Neural crest cell (in vitro differentiated cells): ENCODE measurements at places on chromosomes 12 and 14.

- no peak for DNase-seq
Observed at GRCh38 chr14:41824441-41824840, 217.8 kb downstream of the LRFN5 start.

GRCh38 chr12:124524231-124524925 is 43.0 kb downstream of the NCOR2 start:
- no peak for DNase-seq

- no peak for DNase-seq
Observed at GRCh38 chr12:57129321-57129842, 1.1 kb downstream of the LRP1 start.

DNA sequence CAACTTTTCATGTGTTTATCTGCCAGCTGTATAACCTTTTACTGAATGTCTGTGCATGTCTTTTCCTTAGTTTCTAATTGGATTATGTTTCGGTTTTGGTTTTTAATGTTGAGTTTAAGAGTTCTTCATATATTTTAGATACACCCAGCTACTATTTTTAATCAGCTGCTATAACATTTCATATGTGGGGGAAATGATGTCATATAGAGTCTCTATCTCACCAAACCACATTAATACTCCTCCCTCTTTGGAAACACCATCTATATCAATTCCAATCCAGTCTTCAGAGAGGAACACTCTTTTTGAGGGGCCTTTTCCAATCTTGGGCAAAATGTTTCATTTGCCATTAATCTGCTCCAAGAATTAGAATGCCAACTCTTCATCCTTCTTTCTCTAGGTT is 28.5 kb upstream of the GCH1 start:
- no peak for DNase-seq

DNA sequence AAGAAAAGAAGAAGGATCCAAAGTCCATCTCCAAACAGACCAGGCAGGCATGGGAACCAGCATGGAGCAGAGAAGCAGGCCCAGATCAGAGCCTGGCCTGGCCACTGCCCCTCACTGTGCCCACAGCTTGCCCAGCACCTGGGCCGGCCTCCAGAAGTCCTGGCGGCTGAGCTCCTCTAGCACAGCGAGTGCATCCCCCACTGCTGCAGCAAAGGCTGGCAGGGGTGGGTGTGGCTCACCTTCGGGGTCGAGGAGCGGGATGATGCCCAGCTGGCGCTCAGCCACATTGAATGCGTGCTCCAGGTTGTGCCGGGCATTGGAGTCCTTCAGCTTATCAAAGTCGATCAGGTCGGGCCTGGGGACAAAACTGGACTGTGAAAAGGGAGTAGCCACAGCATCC is 78.7 kb downstream of the SPTB start:
- no peak for DNase-seq

DNA sequence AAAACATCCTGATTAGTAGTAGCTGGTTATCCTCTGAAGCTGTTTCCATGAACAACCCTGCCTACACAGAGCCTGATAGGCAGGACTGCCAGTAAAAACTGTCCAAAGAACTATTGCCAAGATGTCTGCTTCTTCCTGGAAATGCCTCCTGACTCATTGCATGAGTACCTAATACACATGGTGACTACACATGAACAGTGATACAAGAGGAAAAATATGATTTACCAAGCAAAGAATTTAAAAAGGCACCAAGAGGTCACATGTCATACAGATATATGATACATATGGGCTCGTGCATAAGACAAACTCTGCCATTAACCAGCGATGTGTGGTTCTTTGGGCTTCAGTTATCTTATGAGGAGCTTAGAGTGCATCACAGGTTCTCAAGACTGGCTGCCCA is 552.3 kb downstream of the SLC16A7 start:
- no peak for DNase-seq

DNA sequence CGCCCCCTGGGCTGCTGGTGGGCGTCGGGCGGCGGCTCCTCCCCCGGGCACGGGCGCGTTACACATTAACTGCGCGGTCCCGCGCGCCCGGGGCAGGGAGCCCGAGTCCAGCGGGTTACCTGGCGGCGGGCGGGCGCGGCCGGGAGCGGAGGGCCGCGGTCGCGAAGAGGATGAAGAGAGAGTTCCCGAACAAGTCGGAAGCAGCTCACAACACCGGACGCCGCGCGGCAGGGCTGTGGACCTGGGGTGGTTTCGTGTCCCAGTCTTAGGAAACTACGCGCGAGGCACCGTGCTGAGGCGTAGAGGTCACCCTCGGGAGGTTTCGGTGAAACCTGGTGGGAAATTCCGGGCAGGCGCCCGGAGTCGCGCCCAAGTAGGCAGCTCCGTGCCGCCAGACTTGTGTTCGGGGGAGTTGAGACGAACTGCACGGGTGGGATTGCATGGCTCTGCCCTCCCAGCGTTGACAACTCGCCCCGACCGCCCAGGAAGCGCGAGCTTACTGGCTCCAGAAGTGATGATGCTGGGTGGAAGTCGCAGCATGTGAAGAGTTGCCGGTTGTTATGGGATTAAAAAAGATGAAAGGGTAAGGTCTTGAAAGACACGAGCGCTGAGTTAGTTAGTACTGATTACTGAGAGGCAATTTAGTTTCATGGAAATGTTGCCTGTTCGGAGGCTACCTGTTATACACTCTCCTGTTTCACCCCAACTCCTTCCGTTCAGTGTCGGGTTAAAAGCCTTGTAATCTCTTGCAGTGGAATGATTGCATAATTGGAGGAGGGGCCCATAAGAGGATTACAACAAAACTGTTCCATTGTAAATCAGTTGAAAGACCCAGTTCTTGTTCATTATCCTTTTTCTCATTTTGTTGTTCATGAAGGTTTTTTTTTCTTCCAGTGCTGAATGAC is 879 bp downstream of the RAB3IP start:
- DNase-seq: peak; percentile 49

DNA sequence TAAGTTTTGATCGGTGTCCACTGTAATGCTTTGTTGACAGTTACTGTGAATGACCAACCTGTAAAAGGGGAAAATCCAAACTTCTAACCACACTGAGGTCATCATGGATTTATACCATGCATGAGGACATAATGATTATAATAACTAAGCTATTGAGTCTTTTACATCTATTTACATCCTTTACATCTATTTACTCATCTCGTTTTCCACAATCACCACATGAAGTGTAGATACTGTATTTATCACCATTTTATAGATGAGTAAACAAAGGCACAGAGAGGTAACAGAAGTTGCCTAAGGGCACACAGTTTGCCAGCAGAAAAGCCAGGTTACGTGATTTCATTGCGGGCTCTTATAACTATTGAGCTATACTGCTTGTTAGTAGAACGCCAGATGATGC is 27.9 kb upstream of the EID3 start:
- DNase-seq: no peak

GRCh38 chr14:24074625-24075484 is 3.5 kb downstream of the CPNE6 start:
- no peak for DNase-seq

GRCh38 chr12:4943067-4943937 is 33.6 kb downstream of the KCNA1 start:
- DNase-seq: no peak

- no peak for DNase-seq
Observed at GRCh38 chr14:37018571-37019240, 153.7 kb downstream of the SLC25A21 start.

DNA sequence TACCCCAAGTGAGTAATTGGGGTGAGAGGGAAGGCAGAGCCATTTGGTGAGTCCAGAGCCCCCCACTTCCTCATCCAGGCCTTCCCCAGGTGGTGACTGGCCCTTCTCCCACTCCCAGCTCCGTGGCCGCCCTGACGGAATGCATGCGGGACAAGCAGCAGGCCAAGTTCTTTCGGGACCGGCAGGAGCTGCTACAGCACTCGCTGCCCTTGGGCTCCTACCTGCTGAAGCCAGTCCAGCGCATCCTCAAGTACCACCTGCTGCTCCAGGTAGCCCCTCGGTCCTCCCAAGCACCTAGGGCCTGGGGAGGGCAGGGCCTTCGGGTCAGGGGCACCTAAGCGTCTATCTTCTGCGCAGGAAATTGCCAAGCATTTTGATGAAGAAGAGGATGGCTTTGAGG is 26.5 kb downstream of the PLEKHG3 start:
- DNase-seq: no peak

DNA sequence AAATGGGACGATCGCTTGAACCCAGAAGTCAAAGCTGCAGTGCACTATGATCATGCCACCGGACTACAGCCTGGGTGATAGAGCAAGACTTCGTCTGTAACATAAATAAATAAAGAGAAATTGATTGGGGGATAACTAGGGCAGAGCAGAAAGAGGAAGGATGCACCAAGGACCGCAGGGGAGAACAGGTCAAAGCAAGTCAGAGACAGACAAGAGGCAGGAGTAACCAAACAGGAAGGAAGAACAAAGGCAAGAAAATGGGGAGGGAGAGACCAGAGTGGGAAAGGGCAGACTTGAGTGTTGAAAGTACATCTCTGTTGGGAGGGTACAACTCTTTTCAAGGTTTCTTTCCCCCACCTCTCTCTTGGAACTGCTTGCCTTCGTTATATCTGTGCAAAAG is 50.8 kb upstream of the ELK3 start:
- DNase-seq: no peak

GRCh38 chr12:50120521-50120920 is 8.5 kb downstream of the COX14 start:
- no peak for DNase-seq

GRCh38 chr14:64193821-64194220 is 100.3 kb downstream of the ESR2 start:
- no peak for DNase-seq

- DNase-seq: no peak
Observed at GRCh38 chr12:25131270-25131669, 63.7 kb downstream of the DNAI7 start.

GRCh38 chr12:50620109-50620977 is 115.6 kb downstream of the DIP2B start:
- no peak for DNase-seq

GRCh38 chr14:72423957-72424356 is 469.9 kb downstream of the DPF3 start:
- no peak for DNase-seq

GRCh38 chr12:685388-685787 is 22.1 kb upstream of the NINJ2 start:
- DNase-seq: no peak

DNA sequence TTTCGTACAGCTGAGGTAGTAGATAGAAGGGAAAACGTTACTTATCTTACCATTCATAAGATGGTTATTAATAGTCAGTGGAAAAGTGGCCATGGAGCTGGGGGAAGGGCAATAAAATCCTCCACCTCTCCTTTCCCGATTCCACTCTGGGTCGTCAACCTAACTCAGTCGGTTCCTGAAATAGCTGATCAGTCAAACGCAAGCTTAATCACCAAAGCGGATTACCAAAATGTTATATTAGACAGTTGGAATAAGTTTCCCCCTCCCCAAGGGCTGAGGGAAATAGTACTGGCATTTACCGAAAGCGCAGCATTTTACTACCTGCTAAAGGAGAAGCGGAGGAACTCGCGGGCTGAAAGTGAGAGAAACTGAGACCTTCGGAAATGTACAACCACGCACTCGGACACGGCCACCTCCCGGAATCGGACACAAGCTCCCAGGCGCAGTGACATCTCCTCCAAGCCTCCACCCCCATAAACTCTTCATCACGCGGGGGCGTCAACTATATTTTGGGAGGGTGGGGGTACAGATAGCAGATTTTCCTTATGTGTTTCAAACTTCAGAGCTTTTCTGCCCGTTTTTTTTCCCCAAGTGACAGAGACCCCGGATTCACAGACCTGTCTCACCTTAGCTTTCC is 1.2 kb downstream of the PPM1H start:
- no peak for DNase-seq

- no peak for DNase-seq
Observed at GRCh38 chr12:11672256-11673191, 23.1 kb downstream of the ETV6 start.

DNA sequence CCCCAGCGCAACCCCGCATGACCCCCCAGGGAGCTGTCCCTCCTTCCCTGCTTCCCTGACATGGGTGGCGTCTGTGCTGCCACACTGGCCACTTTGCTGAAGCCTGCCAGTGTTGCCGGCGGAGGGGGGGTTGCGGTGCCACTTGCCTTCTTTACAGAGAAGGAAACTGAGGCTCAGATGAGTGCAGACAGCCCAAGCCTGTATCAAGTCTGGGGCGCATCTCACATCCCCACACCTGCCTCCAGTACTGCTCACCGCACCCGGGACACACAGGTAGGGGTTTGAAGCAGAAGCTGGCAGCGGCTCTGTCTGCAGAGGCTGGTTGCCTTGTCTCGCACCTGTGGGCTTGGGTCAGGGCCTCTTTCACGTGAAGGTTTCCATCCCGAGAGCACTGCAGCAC is 104.7 kb upstream of the RTL1 start:
- no peak for DNase-seq

DNA sequence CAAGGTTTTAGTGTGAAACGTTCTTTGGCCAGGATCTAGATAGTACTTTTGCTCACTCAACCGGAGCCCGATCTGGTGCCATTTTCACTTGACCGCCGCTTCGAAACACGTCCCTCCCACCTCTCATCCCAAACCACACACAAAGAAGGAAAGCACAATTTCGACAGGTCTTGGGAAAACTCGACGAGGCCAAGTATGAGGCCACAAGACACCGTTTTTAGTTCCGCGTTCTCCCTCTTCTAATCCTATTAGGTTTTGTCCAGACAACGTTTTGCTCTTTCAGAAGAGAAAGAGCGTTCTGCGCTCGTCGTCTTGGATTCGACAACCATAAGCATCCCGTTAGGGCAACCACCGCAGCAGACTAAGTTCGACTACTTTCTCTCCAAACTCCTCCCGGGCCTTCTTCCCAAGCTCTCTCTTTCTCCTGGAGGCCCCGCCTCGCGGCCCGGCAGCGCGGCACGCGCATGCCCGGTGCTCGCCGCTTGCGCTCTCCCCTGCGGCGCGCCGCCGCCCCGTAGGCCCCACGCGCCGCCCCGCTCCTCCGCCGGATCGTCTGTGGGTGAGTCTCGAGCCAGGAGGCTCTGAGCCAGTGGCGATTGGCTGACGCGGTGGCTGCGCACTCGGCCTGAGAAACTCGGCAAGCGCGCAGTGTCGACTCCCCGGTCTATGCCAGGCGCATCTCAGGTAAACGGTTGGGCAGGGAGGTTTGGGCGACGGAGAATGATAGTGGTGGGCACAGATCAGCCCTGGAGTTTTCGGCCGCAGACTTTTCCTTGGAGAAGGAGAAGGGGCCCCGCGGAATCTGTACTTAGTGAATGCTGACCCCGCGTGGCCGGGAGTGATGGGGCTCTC is at the start of gene MIPOL1:
Gene MIPOL1, plus strand, starts transcription at position 517 of the 852 bp plus-strand sequence. CDS start 49,952 bp downstream, outside the sequence.
- DNase-seq: peak; percentile 69

DNA sequence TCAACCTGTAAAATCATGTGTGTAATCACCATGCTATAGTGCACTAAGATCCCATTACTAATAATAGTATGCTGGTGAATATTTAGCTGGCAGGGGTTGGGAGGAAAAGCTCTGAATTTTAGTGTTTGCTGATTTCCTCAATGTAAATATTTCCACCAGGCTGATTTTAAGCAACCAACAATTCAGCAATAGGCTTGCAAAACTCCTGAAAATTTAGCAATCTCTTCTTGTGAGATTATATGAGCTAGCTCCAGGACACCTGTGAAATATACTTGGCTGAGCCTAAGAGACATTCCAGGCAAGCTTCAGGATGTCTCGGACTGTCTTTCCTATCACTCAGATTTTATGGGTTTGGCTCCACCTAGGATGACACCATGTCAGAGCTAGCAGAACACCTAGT is 106.9 kb upstream of the ANO4 start:
- no peak for DNase-seq
